ENCODE measurements at places on chromosomes 1 and 21.

- DNase-seq = no peak
Measured at GRCh38 chr21:41459884-41460534, 34.0 kb downstream of the MX1 start.

GRCh38 chr1:54838565-54839180 lies 37.5 kb upstream of the TTC22 start:
- no peak for DNase-seq

GRCh38 chr1:1903224-1903623 lies 11.8 kb upstream of the CALML6 start:
- no peak for DNase-seq

- no peak for DNase-seq
Measured at GRCh38 chr1:6574025-6574620, 5.7 kb upstream of the ZBTB48 start.

- no peak for DNase-seq
Measured at GRCh38 chr1:234980291-234980644, 148.4 kb downstream of the TOMM20 start.

DNA sequence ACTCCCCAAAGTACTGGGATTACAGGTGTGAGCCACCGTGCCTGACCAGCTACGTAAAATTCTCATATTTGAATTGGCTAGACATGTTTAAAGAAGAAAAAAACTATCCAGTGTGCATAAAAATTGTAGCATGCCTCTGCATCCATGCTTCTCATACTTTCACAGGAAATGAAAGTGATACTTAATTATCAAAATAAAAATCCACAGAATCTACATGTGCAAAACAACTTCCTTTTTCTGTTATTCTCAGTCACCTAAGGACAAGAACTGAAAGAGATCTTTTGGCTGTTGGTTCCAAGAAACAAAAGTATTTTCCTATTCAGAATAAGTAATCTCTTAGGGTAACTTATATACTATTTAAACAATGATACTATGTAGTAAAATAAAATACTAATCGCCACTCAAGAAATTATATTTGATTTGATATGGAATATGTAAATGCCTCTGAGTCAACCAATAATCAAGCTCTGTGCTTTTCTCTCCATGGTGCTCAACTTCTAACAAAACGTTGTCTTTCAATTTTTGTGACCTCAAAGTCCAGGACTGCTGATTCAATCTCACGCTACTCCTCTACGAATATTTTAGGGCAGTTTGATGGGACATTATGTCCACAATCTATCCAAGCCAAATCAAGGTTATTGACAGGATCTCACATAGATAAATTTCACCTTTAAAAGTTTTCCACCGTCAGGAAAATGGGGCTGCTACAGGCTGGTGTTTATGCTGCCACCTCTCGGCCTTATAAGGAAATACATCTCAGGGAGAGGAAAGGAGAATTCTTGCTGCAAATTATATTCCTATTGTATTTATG lies 102.7 kb downstream of the ZNF281 start:
- DNase-seq = no peak

GRCh38 chr1:11781297-11781696 lies 19.3 kb downstream of the C1orf167 start:
- no peak for DNase-seq

DNA sequence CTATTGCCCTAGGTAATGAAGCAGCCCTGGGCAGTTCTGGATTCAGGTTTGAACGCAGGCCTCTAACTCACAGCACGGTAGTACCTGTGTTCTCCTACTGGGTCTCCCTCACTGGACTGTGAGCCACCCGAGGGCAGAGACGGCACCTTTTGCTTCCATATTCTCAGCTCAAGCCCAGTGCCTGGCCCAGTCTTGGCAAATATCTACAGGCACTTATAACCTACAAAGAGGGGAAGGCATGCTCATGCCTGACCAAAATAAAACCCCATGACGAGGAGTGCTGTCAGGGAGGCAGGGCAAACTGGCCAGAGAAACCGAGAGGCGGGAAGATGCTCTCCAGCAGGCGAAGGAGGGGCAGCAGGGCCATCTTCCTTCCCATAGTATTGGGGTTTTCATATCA lies 91.1 kb downstream of the DDX20 start:
- DNase-seq = no peak

DNA sequence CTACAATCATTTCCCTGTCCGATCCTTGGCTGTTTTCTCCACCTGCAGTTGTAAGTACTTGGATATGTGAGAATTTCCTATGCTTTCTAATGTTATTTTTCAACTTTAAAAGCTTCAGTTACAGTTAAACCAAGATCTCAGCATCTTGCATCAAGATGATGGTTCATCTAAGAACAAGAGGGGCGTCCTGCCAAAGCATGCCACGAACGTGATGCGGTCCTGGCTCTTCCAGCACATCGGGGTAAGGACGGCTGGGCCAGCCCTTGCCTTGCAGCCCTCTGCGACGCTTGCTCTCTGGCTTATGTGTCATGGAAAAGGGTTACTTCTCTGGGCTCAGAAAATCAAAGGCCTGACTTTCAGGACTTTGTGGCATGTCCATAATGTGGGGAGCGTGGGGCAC lies 46.8 kb downstream of the PKNOX1 start:
- no peak for DNase-seq

DNA sequence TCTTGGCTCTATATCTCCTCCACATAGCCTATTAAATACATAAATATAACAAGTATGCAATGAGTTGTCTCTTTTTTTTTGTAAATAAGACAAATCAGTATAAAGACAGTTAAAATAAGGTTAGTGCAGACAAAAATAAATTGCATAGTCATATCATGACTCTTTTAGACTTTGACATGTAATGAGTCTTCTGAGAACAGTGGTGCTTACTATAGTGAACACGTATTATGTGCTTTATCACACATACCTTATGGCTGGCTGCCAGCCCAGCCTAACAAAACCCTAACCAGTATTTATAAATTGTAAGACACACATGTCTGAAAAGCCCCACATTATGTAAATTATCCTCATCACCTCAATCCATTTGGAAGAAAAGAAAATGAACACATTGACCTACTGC lies 29.1 kb upstream of the F13B start:
- no peak for DNase-seq

- DNase-seq = no peak
Measured at GRCh38 chr1:148315071-148315811, 163.2 kb upstream of the NBPF11 start.

DNA sequence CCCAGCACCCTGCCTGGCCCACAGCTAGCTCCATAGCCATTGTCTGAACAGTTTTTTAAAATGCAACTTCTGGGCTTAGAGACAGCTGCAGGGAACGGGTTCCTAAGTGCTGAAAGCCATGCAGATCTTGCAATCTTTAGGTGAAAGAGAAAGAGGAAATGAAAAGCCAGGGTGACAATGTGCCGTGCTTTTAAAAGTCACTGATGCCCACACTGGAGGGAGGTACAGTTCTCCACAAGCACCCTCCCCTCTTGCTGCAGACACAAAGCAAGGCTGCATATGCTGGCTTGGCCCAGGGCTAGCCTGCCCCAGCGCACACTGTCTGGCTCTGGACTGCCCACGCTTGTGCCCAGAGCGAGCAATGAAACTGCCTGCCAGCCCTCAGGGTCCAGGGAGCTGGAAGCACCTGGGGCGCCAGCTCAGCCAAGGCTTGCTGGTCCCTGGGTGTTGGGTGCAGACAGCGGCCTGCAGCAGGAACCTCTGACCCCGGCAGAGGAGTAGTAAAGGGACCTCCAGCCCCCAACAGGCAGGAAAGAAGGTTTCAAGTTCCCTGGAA lies 70.4 kb downstream of the AJAP1 start:
- no peak for DNase-seq
